ENCODE measurements at places on chromosomes 11 and 22.

DNA sequence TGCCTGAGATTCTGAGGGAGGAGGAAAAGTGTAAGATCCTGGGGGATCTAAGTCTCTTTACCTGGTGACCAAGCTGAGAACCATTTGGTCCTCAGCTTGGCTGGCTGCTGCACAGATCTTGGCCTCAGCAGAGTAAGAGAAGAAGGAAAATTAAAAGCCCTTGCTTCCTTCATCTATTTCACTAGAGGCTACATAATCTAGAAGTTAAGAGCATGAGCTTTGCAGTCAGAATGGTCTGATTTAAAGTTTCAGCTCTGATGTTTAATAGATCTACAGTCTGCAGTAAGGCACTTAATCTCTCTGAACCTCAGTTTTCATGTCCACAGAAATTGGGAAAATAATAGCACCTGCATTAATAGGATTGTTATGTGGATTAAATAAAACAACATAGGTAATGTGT, 3.1 kb upstream of the ZBTB16 start:
- no peak for DNase-seq

DNA sequence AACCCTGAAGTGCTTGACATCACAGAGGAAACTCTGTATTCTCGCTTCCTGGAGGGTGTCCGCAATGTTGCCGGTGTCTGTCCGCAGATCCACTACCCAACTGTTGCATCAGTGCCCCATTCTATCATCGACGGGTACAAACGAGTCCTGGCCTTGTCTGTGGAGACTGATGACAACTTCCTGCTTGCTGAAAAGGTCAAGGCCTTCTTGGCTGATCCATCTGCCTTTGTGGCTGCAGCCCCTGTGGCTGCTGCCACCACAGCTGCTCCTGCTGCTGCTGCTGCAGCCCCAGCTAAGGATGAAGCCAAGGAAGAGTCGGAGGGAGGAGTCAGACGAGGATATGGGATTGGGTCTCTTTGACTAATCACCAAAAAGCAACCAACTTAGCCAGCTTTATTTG, 42.9 kb upstream of the DAGLA start:
- DNase-seq = no peak

- DNase-seq = no peak
Observed at GRCh38 chr11:69700278-69701140, 3.3 kb downstream of the FGF19 start.

DNA sequence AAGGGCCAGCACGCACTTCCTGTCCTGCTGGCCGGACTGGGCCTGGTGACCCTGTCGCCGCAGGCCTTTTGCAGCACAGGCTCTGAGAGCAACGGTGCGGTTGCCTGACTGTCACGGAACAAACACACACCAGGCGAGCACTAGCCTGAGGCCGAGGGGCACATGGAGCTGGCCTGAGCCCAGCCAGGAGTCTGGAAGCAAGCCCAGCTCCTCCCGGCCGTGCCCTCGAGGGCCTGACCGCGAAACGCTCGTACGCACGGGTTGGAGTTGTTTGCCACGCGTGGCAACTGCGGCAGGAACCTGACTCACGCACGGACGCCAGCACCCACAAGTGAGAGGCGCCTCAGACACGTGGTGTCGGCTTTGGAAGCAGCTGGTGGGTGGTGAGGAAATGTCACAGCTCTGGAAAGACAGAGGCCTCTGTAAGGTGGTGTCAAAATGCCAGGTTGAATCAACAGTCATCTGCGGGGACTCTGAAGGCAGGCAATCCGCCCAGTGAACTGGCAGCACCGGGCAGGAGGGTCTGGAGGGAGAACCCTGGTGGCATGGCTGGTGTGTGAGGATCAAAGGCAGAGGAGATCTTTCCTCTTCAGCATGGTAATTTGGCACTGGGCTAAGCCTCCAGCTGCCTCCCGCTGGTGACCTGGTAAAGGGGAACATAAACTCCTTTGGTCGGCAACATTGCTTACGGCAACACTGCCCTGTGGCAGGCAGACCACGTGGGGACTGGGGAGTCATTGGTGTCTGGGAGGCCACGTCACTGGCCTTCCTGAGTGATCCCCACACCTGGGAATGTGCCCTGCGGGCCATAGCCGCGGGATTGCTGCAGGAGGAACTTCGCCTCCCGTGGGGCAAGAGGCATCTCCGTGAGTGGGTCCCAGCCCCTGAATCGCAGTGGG, 15.3 kb upstream of the IL17REL start:
- DNase-seq = peak; percentile 29

DNA sequence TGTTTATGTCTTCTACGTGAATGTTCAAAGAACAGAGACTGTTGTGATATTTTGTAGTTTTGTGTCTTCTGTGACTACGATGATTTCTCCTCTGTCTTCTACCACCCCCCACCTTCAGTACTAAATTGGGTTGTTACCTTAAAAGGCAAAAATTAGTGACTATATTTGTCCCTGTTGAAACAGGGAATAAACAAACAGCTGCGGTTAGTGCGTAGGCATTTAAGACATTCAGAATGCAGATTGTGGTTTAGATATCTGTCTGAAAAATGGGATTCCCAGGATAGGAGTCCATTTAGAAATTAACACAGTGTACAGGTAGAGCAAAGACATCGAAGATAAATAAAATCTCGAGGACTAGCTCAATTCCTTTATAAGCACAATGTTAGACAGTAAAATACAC, 15.6 kb upstream of the ARHGAP42 start:
- no peak for DNase-seq

- no peak for DNase-seq
Observed at GRCh38 chr11:110076371-110076965, 16.7 kb upstream of the ZC3H12C start.

- no peak for DNase-seq
Observed at GRCh38 chr11:36478700-36479329, 31.3 kb downstream of the TRAF6 start.

GRCh38 chr22:36234213-36234612, 5.1 kb downstream of the APOL2 start:
- DNase-seq = no peak

GRCh38 chr22:47402876-47403525, 640.6 kb downstream of the TBC1D22A start:
- no peak for DNase-seq

DNA sequence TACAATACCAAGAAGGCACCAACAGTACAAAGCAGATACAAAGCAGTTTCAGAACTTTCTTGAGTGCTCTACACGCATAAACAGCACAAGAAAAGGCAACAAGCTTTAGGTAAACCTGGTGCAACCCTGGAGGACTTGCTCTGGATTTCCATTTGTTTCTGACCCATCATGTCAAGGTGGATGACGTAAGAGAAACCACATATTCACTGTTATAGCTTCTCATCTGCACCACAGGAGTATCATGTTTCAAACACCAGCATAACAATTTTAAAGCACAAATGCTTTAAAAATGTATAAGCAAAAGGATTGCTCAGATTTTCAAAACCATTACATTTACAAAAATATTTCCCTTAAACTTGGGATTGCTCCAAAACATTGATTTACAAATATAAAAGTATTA, 25.0 kb upstream of the YPEL1 start:
- DNase-seq = no peak

- no peak for DNase-seq
Observed at GRCh38 chr11:123190518-123190917, 4.5 kb downstream of the CLMP start.

- DNase-seq = peak; percentile 82
Observed at GRCh38 chr11:73980001-73980961, 2.4 kb downstream of the UCP2 start.

DNA sequence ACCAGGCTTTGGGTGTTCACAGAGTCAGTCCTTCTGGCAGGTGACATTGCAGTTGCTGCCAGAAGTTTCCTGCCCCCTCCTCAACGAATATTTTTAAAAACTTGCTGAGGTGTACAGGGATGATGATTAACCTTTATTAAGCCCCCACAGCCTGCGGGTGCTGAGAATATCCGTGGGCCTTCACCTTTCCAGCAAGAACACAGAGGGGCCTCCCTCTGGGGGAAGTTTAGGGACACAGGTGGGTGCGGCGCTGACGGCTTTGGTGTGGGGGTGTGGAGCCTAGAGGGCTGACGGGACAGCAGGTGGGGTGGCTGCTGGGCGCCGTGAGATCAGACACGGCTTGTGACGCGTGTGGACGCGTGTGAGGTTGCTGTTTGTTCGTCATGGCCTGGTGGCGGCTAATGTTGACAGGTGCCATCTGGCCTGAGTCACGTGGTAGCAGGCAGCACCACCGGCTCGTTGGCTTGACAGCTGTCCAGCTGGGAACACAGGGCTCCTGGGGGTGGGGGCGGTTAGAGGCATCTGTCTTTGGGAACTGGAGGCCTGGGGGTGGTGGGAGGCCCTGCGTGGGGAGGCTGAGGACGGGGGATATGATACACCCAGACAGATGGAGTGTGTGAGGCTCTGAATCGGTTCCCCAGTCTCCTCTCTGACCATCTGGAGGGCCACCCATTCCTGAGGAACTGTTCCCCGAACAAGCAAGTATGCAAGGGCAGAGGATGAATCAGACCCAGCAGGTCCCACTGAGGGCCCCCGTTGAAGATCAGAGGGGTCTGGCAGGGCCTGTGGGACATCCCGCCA, 12.5 kb upstream of the LRRC10B start:
- no peak for DNase-seq

- no peak for DNase-seq
Observed at GRCh38 chr11:66419825-66420224, 1.0 kb upstream of the NPAS4 start.

- no peak for DNase-seq
Observed at GRCh38 chr11:61342207-61342803, 9.3 kb downstream of the TKFC start.

Data from GM12892 (cell line).